ENCODE measurements at places on chromosomes 7 and 10.

DNA sequence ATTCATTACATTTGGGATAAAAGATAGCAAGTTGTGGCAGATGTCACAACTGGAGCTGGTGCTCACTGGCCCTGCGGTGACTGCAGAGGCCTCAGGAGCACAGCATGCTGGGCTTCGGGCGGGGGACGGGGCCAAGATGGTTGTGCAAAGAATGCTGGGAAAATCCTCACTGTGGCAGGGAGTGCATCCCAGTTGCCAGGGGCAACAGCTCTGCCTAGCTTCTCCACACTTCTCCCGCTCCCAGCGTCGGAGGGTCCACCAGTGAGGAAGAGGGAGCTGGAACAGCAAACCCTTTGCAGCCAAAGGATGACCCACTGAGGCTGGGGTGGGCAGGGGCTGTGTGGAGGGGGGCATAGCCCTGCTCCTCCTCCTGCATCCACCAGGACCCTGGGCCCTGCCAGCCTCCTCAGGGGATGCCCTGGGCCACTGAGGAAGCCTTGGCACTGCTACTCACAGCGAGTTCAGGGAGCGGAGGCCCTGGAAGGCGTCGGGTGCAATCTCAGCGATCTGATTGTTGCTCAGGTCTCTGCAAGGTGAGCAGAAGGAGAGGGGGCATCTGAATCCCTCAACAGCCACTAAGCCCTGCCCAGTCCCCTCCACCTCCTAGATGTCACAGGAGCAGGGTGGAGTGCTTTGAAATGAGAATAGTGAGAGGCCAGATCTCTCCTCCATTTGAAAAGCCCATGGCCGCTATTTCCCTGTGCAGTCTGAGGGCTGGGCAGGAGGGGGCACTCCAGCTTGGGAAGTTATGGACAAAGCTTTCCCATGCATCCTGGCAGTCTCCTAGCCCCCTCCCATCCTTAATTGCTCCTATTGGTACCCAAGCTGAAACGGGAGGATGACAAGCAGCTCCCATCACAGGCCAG is 126.5 kb downstream of the SLIT1 start:
- no peak for DNase-seq

DNA sequence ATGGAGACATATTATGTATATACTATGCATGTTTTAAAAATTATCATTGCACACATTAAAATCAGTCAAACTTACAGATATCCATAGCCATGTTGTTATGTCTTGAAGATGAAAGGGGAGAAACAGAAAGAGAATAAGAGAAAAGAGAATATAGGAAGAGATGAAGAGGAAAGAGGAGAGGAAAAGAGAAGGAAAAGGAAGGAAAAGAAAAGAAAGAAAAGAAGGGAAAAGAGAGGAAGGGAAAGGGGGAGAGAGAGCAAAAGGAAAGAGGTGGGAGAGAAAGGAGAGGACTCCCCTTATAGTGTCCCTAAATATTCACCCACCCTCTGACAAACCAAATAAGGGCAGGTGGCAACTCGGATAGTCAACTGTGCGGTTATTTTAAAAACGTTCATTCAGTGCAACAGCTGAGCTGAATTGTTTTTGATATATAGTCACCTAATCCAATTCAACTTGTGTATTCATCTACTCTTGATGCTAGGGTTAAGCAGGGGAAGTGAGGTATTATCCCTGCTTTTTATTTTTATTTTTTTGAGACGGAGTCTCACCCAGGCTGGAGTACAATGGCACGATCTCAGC is 14.6 kb downstream of the SVIL start:
- no peak for DNase-seq

DNA sequence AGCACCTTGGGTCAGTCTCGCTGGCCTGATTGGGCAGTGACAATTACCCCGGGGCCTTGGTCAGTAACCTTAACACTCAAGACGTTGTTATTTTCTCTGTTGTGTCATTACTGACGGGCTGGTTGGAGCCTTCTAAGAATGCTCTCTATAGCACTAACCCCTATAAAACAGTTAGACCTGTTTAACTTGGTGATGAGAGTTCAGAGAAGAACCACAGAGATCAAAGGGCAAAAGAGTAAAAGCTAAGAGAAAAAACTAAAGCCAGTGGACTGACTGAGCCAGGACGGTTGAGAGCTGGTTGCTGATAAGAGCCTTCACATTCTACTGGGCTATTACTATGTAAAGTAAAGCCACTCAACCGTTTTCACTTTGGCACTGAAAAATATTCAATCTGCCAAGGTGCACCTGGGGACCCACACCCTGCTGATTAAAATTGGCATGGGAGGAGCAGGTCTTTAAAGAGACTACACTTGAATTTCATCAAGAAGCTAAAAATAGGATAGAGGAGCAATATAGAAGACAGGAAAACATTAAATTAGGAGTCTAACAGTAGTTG is 13.6 kb upstream of the ITGB1 start:
- no peak for DNase-seq

DNA sequence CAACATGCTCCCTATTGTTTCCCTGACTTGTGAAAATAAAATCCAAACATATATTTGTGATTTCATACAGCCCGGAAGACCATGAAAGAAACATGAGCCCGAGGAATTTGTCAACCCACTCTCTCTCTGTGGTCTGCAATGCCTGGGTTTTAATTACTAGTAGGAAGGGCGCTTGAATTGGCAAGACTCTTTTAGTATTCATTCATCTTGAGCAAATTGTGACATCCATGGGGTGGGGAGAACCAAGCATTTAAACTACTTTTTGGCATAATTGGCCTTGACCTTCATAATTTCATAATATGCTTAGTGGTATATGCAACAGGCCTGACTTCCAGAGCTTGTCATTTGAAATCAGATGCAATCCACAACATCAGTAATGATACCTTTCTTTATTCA is 142.4 kb upstream of the BMPER start:
- no peak for DNase-seq

- no peak for DNase-seq
These were observed 53.5 kb upstream of the AGBL3 start for GRCh38 chr7:134932707-134933370.

- peak; percentile 82 for DNase-seq
These were observed 98.8 kb upstream of the ZNF722 start for GRCh38 chr7:63899691-63900393.

DNA sequence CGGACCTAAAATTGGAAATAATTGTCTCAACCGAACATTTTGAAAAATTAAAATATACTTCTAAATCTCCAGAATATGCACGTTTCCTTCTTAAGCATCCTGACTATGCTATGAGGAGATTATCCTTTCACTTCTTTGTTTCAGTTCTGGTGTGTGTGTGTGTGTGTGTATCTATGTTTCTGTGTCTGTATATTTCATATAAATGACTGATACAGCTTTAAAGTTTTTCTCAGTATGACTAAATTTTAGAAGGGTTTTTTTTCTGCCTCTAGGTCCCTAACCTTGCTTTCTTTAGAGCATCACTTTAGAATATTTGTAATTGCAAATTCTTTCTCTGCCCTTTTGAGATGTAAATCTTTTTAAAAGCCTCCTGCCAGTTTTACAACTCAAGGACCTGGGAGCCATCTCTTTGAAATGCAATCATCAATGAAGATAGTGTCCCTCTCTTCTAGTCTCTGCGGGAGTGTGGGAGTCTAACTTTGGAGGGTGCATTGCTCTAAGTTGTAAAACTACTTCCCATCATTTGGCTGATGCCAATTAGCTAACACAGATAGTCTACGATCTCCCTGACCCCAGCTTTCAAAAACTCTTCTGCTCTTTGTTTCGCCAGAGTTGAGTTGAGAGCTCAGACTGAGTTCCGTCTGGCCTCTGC is 782.0 kb upstream of the ZWINT start:
- no peak for DNase-seq

GRCh38 chr7:107960272-107960671 is 42.7 kb downstream of the LAMB1 start:
- DNase-seq = no peak

GRCh38 chr10:122051609-122052385 is 62.8 kb downstream of the TACC2 start:
- no peak for DNase-seq

DNA sequence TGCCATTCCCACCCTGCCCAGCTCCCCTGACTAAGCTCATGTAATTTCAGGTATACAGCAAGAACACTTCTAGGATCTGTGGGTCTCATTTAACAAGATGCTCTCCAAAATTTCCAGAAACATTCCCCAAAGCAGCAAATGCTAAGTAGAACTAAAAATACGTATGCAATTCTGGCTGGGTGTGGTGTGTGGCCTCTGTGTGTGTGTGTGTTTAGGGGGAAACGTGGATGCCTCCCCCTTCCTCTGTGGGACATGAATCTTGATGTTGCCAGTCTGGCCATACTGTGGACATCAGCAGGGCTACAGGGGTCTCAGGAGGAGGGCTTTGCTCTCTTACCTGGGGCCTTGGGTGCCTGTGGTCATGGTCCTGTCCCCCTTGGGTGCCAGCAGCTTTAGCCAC is 18.4 kb downstream of the EMX2 start:
- DNase-seq = no peak

- DNase-seq = no peak
These were observed 66.5 kb upstream of the NRBF2 start for GRCh38 chr10:63066606-63067005.

Measured in activated gamma-delta T cell treated with Interleukin-2 at 50 U/mL for 16 hours (primary cell).